Activated CD4-positive, alpha-beta T cell treated with anti-CD3 and anti-CD28 coated beads for 4 hours (primary cell): ENCODE measurements at places on chromosomes 6 and 20.

GRCh38 chr20:61169874-61170273, 82.2 kb upstream of the CDH4 start:
- no peak for DNase-seq

- no peak for DNase-seq
Measured at GRCh38 chr6:35605600-35605999, 83.1 kb downstream of the FKBP5 start.

GRCh38 chr6:157520596-157521361, 139.8 kb downstream of the ZDHHC14 start:
- DNase-seq = no peak

- DNase-seq = no peak
Measured at GRCh38 chr6:1242446-1242845, 69.5 kb upstream of the FOXQ1 start.

DNA sequence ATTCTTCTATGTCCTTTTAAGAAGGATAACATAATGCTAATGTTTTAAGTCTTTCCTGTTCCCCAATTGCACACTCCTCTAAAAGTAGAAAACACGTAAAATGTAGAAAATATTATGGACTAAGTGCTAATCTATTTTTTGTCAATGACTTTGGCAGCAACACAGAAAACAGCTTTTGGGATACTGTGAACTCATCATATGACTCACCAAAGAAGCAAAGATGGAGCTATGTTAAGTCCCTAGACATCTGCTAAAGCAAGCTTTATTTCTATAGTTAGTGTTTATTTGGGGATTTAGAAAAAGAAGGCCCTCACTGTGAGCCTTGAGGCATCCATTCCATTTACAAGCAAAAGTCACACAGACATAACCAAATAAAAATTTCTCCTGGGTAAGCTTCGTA, 23.0 kb downstream of the OPN5 start:
- DNase-seq = no peak

- no peak for DNase-seq
Measured at GRCh38 chr20:6074145-6074561, 20.3 kb upstream of the LRRN4 start.

DNA sequence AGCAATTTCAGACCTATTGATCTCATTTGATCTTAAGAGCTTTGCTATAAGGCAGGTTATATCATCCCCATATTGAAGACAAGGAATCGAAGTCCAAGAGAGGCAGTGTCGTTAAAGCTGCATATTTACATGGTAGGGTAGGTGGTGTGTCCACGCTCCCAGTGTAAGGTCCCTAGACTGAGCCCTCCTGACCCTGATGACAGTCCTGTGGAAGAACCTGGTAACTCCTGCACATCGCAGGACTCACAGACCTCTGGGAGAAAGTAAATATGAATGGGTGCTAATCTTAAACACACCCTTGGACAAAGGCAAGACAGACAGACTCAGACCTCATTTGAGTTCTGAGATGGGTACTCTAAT, 602 bp upstream of the HLA-DPB1 start:
- no peak for DNase-seq
